ENCODE measurements at places on chromosomes 12 and 14. TPM values are rescaled to one million over a fixed set of nuclear protein-coding genes. Genes with fewer than 3 reads are reported as not detected.

Gene SMCO3
- total RNA-seq = under 0.01 TPM

- no peak overlapping the region for H3K27ac ChIP-seq
- DNase-seq = no peak
- H3K4me3 ChIP-seq = no peak overlapping the region
- H3K36me3 ChIP-seq = no peaks in the 10 kb centered on the region
- H3K4me1 ChIP-seq = peaks cover 20% of the 10 kb centered on the region
These were observed 207.3 kb downstream of the LRIG3 start for GRCh38 chr12:58712976-58713375.

Gene C1S
- total RNA-seq = 478 TPM

Gene TTLL5
- total RNA-seq = 28.3 TPM

DNA sequence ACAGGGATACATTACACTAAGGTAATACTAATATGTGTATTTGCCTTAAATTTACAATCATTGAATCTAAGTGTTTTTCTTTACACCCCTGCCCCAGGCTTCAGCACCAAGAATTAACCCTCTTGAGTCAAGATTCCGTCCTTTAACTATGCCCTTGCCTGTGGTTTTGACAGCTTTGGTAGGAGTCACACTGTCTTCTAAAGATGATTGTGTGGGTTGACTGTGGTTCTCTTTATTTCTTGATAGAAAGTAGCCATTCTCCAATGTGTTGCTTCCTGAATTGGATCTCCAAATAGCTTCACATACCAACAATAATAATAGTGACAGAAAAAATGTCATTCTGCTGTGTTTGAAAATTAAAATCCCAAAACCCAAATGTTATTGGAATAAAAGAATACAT is 3.6 kb downstream of the CLEC7A start:
- H3K27ac ChIP-seq = no peak overlapping the region
- no peaks in the 10 kb centered on the region for H3K4me1 ChIP-seq
- H3K4me3 ChIP-seq = no peak overlapping the region
- no peak for DNase-seq
